Natural killer cell (primary cell): ENCODE measurements at places on chromosomes 11 and 22.

DNA sequence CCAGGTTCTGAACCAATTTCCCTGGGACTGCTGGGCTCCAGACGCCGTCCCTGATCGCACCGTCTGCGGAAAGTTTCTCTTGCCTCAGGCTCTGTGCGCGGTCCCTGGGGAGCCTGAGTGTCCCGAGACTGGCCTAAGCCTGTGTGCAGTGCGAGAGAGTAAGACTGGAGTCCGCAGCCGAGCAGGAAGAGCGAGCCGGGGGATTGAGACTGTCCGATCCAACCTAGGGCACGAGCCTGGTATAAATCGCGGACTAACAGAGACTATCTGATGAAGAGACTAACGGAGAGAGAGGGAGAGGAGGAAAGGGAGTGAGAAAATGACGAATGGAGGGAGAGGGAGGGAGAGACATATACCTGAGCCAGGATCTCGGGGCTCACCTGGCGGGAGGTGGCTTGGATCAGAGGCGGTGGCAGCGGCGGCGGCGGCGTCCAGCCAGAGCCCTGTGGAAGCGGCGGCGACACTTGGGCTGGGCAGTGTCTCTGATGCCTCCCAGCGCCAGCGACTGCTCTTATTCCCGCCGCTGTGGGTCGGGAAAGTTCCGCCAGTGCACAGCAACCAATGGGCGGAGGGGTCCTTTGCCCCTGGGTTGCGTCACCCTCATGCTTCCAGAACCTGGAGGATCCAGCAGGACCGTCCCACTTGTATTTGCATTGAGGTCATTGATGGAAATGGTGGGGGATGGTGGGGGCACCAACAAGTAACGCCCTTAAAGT is at the start of gene CALCA:
Gene CALCA (minus strand): TSS at position 487 of the 716 bp plus-strand sequence. CDS start 1,159 bp downstream, outside the sequence.
- DNase-seq, result no peak

DNA sequence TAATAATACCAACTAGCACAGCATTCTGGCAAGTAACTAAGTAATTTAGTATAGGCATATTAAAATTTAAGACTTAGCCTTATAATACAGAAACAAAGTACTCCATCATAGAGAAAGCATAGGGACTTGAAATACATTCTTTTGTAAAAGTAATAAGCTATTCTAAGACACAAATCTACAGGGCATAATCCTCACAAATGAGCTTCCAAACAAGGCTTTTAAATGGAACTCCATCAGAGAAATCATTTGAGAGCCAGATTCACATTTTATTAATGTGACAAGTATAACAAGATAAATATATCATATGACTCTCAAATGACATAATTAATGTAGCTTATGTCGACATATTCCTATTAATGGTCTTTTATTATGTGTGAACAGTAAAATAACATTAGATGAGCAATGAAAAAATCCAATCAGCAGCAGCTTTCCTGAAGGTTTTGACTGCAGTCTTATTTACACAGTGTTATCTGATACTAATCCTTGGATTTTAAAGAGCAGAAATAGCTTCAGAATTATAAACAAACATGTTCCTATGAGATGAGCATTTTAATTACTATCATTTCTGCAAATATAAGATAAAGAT is 241.4 kb downstream of the TTC28 start:
- no peak for DNase-seq

DNA sequence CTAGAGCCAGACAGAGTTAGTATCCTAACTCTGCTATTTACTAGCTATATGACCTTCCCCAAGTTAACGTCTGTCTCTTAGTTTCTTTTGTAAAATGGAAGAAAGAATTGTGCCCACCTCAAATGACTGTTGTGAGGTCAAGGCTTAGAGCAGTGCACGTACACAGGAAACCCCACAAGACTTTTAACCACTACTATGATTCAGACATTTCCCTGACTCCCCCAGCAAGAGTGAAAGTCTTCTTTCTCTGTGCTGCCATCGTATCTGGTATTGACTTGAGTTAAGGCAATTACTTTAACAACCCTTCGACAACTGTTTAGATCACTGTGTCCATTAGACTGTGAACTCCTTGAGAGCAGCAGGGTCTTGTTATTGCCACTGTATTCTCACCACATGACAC is 2.6 kb upstream of the OR52W1 start:
- no peak for DNase-seq

DNA sequence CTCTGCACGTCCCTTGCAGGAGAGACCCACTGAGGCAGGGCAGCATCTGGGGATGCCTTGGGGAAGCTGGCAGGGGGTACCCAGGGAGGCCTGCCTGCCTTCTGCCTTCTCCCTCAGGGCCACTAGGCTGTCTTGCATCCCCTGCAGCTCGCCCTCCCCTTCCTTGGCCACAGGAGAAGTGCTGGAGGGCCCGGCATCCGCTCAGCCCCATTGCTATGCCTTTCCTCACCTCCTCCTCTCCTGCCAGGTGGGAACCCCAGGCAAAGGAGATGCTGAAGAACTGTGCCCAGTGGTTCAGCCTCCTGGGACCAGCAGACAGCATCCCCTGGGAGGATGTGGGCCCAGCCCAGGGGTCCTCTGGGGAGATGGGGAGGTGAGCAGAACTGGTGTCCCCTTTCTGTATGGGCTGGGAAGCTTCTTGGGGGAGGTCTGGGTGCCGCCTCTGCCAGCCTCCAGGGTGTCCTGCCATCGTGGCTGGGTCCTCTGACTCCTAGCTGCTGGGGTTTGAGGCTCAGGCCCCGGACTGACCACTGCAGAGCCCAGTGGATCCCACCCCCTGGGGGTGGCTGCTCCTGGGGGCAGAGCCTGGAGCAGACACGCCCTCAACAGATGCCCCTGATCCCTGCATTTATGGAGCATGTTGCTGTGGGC is 20.6 kb downstream of the MRGPRG start:
- DNase-seq, result no peak

DNA sequence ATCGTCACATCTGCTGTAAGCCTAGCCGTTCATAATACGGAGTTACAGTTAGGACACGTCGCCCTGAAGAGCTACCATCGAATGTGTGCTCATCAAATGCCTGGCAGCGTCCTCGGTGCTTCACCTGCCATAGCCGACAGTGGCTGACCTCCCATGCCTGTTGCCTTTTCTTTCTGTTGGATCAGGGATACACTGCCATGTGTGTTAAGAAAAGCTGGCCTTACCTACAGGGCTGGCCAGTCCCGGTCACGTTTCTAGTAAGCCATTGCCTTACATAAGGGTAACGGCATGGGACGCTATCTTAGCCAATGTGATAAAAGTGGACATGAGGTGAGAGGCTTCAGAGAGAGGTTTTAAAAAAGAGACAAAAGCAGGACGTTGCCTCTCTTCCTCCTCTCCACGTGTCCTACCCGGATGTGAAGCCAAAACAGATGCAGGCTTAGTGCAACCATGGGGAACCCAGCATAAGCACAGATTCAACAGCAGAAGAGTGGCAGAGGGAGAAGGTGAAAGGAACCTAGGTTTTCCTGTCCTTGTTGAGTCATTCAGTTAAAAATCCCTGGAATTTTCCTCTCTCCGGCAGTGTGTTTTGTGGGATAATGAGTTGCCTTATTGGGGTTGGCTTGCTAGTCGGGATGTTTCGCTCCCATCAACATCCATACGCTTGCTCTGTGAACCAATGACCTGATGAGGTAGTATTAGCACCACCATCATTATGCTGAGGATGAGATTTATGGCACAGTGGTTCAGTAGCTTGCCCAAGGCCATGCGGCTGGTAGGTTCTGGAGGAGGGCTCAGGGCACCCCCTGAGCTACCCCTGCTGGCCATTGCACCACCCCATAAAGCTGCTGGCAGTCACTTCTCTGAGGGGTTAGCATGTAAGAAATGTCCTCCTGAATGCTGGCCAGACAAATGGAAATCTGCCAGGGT is 67.4 kb upstream of the B3GAT1 start:
- DNase-seq, result no peak

- no peak for DNase-seq
These were observed 33.1 kb downstream of the LRFN4 start for GRCh38 chr11:66889960-66890359.

GRCh38 chr11:40716344-40717130 is 742.9 kb downstream of the LRRC4C start:
- no peak for DNase-seq

- peak; percentile 54 for DNase-seq
These were observed 29.2 kb downstream of the IL10RA start for GRCh38 chr11:118015385-118015841.

GRCh38 chr11:45021692-45022141 is 71.0 kb upstream of the TP53I11 start:
- DNase-seq, result no peak

DNA sequence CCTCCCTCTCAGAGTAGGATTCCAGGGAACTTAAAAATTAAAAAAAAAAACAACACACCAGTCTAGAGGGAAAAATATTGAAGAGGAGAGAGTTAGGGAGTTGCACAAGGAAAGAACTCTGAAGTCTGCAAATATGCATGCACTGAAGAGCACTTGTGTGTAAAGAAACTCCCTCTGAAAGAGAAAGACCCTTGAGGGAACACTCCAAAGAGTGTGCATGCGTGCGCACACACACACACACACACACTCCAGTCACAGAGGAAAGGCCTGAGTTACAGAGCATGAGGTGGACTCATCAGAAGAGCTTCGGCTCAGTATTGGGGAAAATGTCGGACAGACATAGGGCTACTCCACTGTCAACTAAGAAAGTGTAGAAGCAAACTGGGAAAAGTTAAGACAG is 30.1 kb downstream of the GGTLC2 start:
- DNase-seq, result no peak

DNA sequence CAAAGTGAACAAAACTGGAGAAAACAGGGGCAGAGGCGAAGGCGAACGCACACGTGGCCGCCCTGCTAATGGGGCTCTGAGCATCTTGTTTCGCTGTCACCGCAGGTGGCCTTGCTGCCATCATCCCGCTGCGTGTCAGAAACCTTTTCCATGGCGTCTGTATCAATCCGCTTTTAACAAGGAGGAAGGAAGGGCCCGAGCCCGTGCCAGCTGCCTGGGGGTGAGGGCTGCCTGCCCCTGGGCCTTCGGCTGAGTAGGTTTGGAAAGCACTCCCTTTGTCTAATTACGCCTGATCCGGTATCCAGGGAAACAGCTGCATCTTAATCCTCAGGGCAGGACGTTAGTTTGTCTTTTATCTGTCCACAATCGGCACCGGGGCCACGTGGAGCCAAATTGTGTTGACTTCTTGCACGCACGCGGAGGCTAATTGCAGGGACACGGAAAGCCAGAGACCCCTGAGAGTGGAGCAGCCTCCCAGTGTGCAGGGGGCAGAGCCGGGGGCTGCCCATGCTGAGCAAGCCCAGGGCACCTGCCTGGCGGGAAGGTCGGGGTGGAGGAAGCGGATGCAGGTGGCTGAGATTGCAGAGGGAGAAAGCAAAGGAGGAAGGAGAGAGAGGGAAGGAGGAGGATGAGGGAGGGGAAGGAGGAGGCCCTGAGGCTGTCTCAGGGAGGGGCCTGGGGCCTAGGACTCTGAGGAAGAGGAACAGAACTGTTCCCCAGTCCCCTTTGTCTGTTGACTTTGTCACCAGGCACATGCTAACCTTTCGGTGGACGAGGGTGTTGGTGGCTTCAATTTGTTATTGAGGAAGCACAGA is 19.2 kb upstream of the TH start:
- DNase-seq, result no peak

DNA sequence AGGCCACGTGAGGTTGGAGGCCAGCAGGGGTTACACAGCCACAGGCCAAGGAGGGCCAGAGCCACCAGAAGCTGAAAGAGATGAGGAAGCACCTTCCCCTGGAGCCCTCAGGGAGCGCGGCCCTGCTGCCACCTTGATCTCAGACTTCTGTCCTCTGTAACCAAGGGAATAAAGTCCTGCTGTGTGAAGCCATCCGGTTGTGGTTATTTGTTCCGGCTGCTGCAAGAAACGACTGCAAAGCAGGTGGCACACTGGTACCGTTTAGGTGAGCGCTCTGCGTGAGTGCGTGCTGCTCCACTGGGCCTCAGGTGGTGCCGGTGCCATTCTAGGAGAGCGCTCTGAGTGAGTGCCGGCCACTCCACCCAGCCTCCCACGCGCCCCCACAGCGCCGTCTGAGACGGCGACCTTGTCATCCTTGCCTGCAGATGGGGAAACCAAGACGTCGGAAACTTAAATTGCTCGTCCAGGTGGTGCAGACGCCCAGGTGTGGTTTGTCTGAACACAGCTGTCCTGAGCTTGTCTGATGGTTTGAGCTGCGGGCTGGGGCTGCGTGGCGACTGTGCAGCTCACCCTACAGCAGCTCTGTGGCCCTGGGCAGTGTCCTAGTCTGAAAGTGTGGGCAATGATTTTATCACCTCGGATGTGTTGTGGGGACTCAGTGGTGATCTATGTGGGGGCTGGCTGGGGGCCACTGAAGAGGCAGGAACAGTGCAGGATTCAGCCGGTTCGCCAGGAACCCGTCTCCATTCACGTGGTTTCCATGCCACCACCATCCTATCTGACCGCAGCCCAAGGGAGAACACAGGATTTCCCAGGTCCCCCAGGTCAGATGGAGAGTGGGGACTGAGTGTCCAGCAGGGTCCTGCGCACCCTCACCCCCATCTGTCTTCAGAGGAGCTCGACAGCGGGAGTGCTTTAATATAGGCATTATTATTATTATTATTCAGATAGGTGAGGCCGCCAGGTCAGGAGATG is 4.6 kb upstream of the MRGPRG start:
- no peak for DNase-seq

DNA sequence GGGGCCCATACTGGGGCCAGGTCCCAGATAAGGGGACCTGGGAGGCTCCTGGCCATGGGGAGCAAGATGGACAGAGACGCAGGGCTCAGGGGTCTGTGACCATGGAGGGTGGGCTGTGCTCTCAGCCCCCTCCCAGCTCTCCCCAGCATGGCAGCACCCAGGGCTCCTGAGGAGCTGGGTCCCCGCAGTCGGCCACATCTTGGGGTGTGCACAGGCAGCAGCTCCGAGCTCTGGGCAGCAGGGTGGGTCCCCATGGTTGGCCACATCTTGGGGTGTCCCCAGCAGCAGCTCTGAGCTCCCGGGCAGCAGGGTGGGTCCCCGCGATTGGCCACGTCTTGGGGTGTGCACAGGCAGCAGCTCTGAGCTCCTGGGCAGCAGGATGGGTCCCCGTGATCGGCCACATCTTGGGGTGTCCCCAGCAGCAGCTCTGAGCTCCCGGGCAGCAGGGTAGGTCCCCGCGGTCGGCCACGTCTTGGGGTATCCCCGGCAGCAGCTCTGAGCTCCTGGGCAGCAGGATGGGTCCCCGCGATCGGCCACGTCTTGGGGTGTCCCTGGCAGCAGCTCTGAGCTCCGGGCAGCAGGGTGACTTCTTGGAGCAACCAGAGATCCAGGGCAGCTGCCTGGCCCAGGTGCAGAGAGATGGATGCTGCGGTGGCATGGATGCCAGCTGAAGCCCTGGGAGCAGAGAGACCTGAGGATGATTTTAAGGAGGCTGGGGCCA is 18.3 kb upstream of the MUC5B start:
- DNase-seq, result no peak
